ENCODE measurements at places on chromosomes 6 and 20.

- H3K4me1 ChIP-seq: peaks cover 2% of the 10 kb centered on the region
- H3K4me3 ChIP-seq: no peak overlapping the region
- no peak for DNase-seq
- H3K27me3 ChIP-seq: no peaks in the 10 kb centered on the region
These were observed 157.1 kb upstream of the SMLR1 start for GRCh38 chr6:130670142-130670541.

DNA sequence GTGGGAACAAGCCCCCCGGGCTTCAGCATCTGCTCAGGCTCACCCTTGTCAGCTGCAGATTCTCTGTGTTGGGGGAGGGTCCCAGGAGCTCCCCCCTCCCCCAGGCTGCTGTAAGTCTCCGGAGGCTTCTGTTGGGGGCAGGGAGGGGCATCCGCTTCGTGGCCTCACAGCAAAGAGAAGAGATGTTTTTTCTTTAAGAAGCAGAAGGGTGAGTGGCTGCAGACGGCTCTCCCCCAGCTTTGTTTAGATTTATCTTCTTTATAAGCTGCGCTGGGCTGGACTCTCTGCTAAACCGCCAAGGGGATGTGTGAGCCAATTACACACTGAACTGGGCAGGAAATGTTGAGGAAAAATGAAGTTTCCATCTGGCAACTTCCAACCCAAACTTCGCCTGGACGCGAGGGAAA lies 48.7 kb upstream of the GATA5 start:
- H3K4me3 ChIP-seq: no peak overlapping the region
- peaks cover 15% of the 10 kb centered on the region for H3K4me1 ChIP-seq
- DNase-seq: no peak
- no peaks in the 10 kb centered on the region for H3K36me3 ChIP-seq
- no peak overlapping the region for H3K27ac ChIP-seq
- H3K27me3 ChIP-seq: peaks cover 23% of the 10 kb centered on the region

- no peak overlapping the region for H3K4me3 ChIP-seq
- H3K36me3 ChIP-seq: no peaks in the 10 kb centered on the region
- H3K27ac ChIP-seq: no peak overlapping the region
- peaks cover 13% of the 10 kb centered on the region for H3K4me1 ChIP-seq
- peaks cover 22% of the 10 kb centered on the region for H3K27me3 ChIP-seq
These were observed 91.0 kb downstream of the NCR2 start for GRCh38 chr6:41426438-41426851.

GRCh38 chr6:157020881-157021343 lies 243.7 kb downstream of the ARID1B start:
- no peaks in the 10 kb centered on the region for H3K36me3 ChIP-seq
- DNase-seq: peak; percentile 76
- H3K27me3 ChIP-seq: no peaks in the 10 kb centered on the region
- peak overlapping the region; percentile 99 for H3K27ac ChIP-seq
- H3K4me3 ChIP-seq: peak overlapping the region; percentile 87

DNA sequence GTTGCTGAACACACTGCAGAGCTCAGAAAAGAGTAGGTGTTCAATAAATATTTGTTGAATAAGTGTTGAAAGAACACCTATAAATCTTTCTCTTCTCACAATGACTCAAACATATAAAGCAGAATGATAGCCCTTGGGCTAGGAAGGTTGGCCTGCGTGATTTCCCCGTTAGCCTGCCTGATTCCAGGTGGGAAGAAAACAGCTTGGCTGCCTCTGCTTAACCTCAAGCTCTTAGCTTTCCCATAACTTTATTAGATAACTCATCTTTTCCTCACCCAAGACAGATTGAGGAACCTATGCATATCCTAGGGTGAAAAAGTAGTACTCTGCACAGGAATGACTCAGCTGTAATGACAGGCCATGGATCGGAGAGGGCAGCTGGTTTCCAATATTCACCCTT lies 300.3 kb upstream of the ID4 start:
- no peak overlapping the region for H3K4me3 ChIP-seq
- no peaks in the 10 kb centered on the region for H3K36me3 ChIP-seq
- no peaks in the 10 kb centered on the region for H3K27me3 ChIP-seq
- no peak for DNase-seq
- no peak overlapping the region for H3K27ac ChIP-seq

DNA sequence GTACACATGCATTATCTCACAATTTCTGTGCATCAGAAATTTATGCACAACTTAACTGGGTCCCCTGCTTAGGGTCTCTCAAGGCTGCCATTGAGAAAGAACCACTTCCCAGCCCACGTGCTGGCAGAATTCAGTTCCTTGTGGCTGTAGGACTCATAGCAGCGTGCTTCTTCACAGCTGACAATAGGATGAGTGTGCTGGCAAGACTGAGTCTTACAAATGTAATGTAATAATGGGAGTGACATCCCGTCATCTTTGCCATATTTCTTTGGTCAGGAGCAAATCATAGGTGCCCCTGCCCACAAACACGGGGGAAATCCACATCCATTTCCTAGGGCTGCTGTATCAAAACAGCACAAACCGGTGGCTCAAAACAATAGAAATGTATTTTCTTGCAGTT lies 77.4 kb downstream of the FIG4 start:
- H3K4me1 ChIP-seq: no peaks in the 10 kb centered on the region
- H3K4me3 ChIP-seq: no peak overlapping the region
- H3K27me3 ChIP-seq: no peaks in the 10 kb centered on the region

DNA sequence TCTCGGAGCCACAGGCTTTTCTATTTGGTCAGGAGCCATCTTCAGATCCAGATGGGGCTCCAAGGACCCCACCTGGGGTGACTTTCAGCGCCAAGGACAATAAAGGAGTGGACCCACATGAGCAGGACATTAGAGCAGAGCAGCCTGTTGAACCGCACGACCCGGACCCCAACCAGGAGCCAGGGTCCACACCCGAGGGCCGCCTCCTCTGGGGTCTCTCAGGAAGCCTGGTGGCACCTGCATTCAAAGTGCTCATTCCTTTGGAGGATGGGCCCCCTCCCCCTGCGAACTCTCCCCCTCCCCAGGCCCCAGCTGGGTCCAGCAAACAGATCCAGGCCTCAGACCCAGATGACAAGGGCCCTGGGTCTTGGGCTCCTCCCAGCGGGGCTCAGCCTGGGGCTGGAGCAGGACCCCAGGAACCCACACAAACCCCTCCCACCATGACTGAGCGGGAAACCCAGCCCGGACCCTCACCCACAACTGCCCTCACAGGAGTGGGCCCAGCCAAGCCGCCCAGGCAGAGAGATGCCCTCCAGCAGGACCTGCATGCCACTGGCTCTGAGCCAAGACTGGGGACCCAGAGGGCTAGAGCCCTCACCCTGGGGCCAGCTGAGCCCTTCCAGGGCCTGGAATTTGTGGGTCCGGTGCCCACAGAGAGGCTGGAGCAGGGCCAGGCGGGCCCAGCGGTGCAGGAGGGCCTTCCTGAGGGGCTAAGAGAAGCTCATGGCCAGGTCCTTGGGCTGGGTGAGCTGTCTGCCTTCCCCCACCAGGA lies 23.9 kb downstream of the RAB44 start:
- H3K27me3 ChIP-seq: no peaks in the 10 kb centered on the region
- no peak for DNase-seq
- H3K36me3 ChIP-seq: no peaks in the 10 kb centered on the region
- H3K4me3 ChIP-seq: no peak overlapping the region
- H3K27ac ChIP-seq: no peak overlapping the region
- peaks cover 3% of the 10 kb centered on the region for H3K4me1 ChIP-seq

- no peaks in the 10 kb centered on the region for H3K36me3 ChIP-seq
- H3K4me1 ChIP-seq: no peaks in the 10 kb centered on the region
- H3K27me3 ChIP-seq: no peaks in the 10 kb centered on the region
- no peak overlapping the region for H3K27ac ChIP-seq
- H3K4me3 ChIP-seq: no peak overlapping the region
These were observed 51.3 kb downstream of the PSMG4 start for GRCh38 chr6:3310051-3310448.

- H3K27ac ChIP-seq: no peak overlapping the region
- H3K4me1 ChIP-seq: no peaks in the 10 kb centered on the region
- no peak for DNase-seq
- no peaks in the 10 kb centered on the region for H3K36me3 ChIP-seq
- no peaks in the 10 kb centered on the region for H3K27me3 ChIP-seq
These were observed 250.0 kb downstream of the RFPL4B start for GRCh38 chr6:112597176-112597575.

GRCh38 chr6:89596056-89596455 lies 42.5 kb downstream of the LYRM2 start:
- DNase-seq: peak; percentile 20
- peaks cover 20% of the 10 kb centered on the region for H3K4me1 ChIP-seq
- no peak overlapping the region for H3K4me3 ChIP-seq
- H3K27me3 ChIP-seq: no peaks in the 10 kb centered on the region

DNA sequence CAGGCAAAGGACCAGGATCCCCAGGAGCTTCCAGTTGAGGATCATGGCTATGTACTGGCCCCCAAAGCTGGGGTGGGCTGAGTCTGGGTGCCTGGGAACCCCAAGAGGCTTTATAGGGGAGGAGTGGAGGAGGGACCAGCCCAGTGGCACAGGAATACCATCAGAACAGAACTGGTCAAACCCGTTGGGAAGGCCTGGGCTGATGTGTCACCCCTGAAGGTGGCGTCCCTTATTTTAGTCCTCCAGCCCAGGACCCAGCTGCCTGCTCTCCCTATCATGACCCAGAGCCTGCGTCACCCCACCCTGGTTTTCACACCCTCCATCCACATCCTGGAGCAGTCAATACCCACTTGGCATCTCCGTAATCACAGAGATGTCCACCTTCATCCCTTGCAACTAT lies at the start of gene PSORS1C2:
Gene PSORS1C2 (minus strand): TSS at position 85 of the 400 bp plus-strand sequence. CDS start 40 bp downstream, at position 45.
- no peak for DNase-seq
- H3K4me3 ChIP-seq: no peak within 1 kb of the TSS
- H3K27ac ChIP-seq: no peak within 1 kb of the TSS
- H3K36me3 ChIP-seq: peaks cover 6% of the 10 kb centered on the region
- peaks cover 3% of the 10 kb centered on the region for H3K4me1 ChIP-seq
- H3K27me3 ChIP-seq: no peaks in the 10 kb centered on the region

DNA sequence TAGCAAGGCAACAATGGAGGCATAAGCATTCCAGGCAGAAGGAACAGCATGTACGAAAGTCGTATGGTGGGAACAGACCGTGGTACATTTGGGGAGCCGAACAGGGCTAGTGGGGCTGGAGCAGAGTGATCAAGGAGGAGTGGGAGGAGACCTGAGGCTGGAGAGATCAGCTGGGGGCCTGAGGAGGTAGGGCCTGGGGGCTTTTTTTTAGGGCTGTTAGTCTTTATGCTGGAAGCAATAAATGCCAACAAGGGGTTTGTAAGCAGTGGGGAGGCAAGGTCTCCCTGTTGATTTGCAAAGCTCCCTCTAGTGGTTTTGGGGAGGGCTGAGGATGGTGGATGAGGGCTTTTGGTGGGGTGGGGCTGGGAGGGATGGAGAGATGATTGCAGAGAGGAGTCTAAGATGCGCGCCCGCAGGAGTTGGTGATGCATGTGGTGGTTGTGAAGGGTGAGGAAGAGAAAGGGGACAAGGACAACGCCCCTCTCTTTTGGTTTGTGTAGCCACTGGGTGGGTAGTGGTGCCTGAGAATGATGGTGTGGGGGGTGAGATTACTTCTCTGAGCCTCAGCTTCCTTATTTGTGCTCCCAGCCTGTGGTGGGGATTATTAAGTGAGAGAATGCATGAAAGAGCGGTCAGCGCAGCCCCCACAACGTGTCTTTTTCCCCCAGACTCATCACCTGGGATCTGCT lies 74.1 kb upstream of the TOX2 start:
- no peak overlapping the region for H3K27ac ChIP-seq
- peaks cover 20% of the 10 kb centered on the region for H3K27me3 ChIP-seq
- peaks cover 31% of the 10 kb centered on the region for H3K4me1 ChIP-seq
- peak; percentile 64 for DNase-seq

- peaks cover 17% of the 10 kb centered on the region for H3K36me3 ChIP-seq
- no peaks in the 10 kb centered on the region for H3K27me3 ChIP-seq
- peak overlapping the region; percentile 7 for H3K27ac ChIP-seq
- DNase-seq: no peak
- no peak overlapping the region for H3K4me3 ChIP-seq
- H3K4me1 ChIP-seq: peaks cover 44% of the 10 kb centered on the region
These were observed 35.1 kb downstream of the IGF2R start for GRCh38 chr6:160004018-160004417.

- no peak overlapping the region for H3K27ac ChIP-seq
- DNase-seq: no peak
- H3K36me3 ChIP-seq: no peaks in the 10 kb centered on the region
- H3K27me3 ChIP-seq: no peaks in the 10 kb centered on the region
- no peaks in the 10 kb centered on the region for H3K4me1 ChIP-seq
These were observed 1907.6 kb upstream of the DEFB115 start for GRCh38 chr20:29349836-29350235.

GRCh38 chr6:100105919-100106529 lies 112.0 kb upstream of the MCHR2 start:
- H3K4me1 ChIP-seq: no peaks in the 10 kb centered on the region
- H3K36me3 ChIP-seq: no peaks in the 10 kb centered on the region
- no peak overlapping the region for H3K27ac ChIP-seq
- peaks cover 20% of the 10 kb centered on the region for H3K27me3 ChIP-seq
- DNase-seq: no peak
- H3K4me3 ChIP-seq: no peak overlapping the region

DNA sequence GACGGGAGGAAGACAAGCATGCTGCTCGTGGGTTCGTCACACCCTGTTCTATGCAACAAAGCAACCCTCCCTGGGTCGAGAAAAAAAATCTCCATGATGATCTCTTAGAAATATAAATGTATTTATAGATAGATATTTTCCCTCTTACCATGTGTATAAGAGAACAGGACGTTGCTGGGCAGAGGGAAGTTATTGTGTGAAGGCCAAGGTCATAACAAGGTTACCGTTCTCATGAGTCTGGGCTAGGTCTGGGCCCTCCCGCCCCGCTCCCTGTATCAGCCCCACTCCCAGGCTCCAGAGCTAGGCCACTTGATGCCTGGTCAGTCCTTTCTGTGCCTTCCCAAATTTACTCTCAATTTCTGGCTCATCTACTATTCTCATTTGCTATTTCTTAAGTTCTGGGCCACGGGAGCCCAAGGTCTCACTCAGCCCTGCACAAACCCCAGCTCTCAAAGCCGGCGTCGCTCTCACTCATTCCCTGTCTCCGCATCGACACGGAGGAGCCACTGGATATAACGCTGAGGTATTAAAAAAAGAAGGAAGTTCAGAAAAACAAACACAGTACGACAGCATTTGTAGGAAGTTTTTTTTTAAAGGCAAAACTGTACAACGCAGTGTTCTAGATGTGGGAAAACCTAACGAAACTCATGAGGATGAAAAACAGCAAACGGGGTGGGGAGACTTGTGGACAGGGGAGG lies 96.8 kb downstream of the PSMG4 start:
- H3K27ac ChIP-seq: peak overlapping the region; percentile 75
- peak; percentile 24 for DNase-seq
- peaks cover 22% of the 10 kb centered on the region for H3K4me1 ChIP-seq
- H3K36me3 ChIP-seq: no peaks in the 10 kb centered on the region
- H3K4me3 ChIP-seq: peak overlapping the region; percentile 64
